ENCODE measurements at places on chromosomes 4 and X. TPM values are rescaled to one million over a fixed set of nuclear protein-coding genes. Genes with fewer than 3 reads are reported as not detected.

LINC00632 gene
- polyA plus RNA-seq = not detected

GRCh38 chrX:37779857-37780256 lies at the start of gene CYBB:
Gene CYBB (plus strand): TSS chrX:37780059. CDS start chrX:37780078, 19 bp downstream.
- no peak for DNase-seq

WAS gene
- 0.25 TPM for polyA plus RNA-seq

DNA sequence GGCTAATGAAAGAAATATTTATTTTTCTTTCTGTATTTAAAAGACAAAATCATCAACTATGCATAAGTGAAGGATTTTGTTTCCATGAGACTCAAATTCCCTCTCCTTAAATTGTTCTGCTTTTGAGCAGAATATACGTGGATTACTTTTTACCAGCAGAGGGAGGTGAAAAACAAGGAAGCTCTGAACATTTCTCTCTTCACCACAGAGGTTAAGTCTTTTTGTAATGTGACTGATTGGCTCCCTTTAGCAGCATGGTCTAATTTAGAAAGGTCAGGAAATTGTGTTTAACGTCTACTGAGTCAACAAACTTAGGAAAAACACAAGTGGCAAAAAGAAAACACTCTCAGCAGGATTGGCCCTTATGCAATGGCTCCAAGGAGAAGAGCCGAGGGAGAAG lies 55.1 kb upstream of the F9 start:
- DNase-seq = no peak

DNA sequence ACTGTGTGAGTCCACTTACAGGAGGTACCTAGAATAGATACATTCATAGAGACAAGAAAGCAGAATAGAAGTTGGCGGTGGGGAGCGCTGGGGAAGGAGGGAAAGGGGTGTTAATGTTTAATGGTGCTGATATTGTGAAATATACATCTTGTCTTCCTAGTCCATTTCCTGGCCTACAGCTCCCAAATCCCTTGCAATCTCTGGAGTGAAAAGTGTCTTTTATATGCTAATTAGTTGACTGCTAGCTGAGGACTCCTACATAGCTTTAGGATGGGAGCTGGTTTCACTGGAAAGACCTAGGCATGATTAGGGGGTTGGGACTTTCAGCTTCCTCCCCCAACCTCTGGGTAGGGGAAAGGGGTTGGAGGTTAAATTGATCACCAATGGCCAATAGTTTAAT lies 36.0 kb downstream of the FUNDC1 start:
- no peak for DNase-seq

DNA sequence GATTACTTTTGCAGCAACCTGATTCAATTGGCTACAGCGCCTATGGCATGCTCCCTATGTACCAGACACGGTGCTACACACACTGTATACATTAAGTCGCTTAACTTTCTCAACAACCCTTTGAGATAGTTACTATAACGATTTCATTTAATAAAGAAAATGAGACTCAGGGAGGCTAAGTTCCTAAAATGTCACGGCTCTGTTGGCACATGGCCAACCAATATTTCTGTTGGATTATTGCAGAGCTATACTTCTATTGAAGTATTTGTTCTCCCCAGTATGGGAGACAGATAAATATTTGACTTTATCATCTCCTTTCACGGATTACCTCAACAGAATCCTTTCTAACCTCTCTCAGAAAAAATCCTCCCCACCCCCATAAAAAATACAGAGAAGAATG lies 25.3 kb downstream of the CLNK start:
- no peak for DNase-seq

DNA sequence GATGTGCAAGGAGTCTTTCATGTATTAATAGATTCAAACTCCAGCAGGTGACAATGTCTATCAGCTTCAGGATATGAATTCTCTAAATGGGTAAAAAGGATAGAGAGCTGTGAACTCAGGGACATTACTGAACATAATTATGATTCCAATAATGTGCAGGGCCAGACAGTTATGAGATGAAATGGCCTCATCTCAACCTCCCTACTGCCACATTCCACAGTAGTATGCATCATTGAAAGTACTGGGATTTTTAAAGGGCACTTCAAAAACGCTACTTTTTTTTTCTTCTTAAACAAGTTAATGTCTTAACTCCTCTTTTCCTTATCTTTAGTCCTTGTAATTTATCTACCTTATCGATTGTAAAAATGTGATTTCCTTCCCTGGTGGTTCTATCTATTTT lies 202.0 kb downstream of the APBB2 start:
- DNase-seq = no peak

DNA sequence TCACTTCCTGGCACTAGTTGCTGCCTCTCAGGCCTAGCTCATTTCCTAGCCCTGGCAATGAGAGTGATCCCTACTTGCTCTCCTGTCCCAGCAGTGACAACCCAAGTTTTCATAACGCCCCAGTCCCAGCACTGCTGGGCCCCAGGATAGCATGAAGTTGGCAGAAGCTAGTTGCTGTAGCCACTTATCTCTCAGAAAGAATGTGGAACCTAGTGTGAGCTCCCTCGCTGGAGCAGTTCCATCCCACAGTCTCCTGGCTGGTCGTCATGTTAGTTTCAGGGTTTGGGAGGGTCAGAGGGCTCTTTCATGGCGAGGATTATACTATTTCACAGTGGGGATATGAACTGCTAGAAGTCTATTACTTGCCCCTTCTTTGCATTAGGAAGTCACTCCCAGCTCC lies 5.1 kb downstream of the PF4 start:
- DNase-seq = no peak

GABRQ gene
- not detected for polyA plus RNA-seq

SRPK3 gene
- polyA plus RNA-seq = 0.10 TPM

SLC9B1 gene
- polyA plus RNA-seq = 0.16 TPM

- no peak for DNase-seq
Observed at GRCh38 chrX:130263016-130263415, 5.7 kb downstream of the ZNF280C start.

DNA sequence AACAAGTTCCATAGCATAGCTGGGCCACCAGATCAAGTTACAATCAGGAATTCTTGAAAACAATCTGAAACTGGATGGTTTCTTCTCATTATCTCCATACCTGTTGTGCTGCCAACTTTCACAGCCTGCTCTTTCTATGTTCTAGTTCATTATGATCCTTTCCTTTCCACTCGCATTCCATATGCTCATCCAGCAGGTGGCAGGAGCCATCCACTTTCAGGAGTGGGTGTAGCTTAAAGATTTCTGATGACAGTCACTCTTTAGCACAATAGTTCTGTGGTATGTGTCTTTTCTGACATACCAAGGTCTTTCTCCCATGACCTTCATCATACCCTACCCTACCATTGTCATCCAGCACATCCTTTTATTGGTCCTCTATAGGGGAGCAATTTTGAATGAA lies 46.4 kb downstream of the PAGE2 start:
- DNase-seq = no peak

MRPL1 gene
- 42.0 TPM for polyA plus RNA-seq

- DNase-seq = no peak
Observed at GRCh38 chr4:89158884-89159503, 47.7 kb downstream of the TIGD2 start.

DCUN1D4 gene
- polyA plus RNA-seq = 9.3 TPM

CHIC1 gene
- polyA plus RNA-seq = 1.0 TPM

DNA sequence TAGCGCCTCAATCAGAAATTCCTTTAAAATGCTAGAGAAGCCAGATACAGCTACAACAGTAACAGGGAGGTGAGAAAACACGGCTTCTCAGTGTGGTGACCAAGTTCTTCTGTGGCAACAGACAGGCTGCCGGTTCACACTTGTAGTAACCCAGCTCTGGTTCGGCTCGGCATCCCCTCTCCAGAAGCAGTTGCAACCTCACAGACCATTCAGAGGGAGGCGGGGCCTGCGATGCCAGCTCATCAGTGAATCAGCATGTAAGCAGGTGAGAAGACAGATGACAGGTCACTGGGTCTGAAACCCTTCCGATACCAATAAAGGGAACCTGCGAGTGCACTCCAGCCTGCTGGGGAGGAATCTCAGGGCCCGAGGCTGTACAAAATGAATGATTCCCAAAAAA lies 251.0 kb downstream of the KCNIP4 start:
- DNase-seq = peak; percentile 43

DNA sequence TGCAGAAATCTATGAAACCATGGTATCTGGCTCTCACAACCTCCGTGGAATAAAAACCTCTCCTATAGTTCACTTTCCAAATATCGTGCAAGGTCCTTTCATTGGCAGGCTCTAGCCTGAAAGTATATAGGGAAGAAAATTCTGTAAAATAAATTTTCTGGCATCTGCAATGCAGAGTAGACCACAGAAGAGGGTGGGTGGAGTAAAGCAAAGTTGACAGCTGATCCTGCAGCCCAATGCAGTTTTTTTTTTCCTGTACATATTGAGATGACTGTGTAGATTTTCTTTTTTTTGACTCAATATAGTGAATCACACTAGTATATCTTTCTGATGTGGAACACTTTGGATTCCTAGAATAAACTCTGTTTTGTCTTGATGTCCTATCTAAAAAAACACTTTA lies 56.7 kb downstream of the NPY2R start:
- DNase-seq = no peak

DNA sequence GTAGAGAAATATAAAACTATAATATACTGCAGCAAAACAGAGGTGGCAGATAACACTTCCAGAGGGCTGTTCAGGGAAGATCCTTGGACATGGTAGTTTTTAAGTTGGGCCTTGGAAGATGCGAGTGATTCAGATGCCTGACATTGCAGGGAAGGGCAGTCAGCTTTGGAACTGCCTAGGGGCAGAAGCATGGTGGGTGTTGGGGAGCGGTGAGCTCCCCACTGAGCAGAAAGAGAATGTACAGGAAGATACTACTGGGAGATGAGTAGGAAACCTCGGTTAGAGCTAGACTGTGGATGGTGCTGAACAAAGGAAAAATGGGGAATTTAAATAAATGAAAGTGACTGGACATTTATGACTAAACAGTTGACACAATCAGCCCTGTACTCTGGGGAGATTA lies 24.9 kb upstream of the SEC24B start:
- DNase-seq = peak; percentile 18

DNA sequence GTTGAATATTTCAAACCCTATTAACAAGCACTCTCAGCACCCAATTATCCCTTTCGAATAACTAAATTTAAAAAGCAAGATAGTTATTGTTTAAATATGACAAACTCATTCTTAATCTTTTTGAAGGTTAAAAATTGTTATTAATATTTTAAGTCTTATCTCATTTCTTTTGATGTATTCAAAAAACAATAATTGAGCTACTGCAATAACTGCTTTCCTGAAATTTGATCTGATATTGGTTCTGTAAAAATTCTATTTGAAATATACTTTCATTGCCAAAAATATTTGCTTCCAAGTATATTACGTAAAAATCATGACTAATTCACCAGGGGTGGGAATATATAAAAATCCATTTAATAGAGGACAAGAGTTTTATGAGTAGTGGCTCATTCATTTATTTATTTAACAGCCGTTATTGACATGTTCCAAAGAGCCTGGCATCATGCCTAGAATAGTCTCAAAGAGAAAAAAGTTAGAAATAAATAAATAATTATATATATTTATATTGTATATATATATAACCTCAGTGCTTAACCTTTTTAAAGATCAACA lies 34.4 kb downstream of the GLRA3 start:
- no peak for DNase-seq

DNA sequence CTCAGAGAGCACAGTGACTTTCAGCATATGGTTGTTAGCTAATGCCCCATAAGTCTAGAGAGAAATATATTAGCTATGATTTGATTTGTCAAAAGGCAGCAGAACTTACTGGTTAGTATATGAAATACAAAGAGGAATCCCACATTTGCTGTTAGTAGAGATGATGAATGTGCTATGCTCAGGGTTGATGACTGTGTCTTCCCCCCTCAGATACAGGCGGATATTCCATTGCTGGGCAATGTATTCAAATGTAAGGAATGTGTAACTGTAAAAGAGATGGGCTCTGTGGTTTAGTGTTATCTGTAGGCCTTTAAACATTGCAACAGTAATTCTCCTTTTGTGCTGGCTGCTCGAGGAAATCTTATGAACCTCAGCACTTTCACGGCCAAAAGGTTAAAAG lies 528.9 kb upstream of the ARX start:
- no peak for DNase-seq

PITX2 gene
- polyA plus RNA-seq = 15.4 TPM

- DNase-seq = peak; percentile 80
Observed at GRCh38 chrX:69032601-69033000, 132.7 kb downstream of the PJA1 start.

POF1B gene
- 2.5 TPM for polyA plus RNA-seq

- peak; percentile 86 for DNase-seq
Observed at GRCh38 chr4:139900964-139901376, 235.4 kb downstream of the MGST2 start.
